ENCODE measurements at places on chromosomes 4 and X. TPM values are rescaled to one million over a fixed set of nuclear protein-coding genes. Genes with fewer than 3 reads are reported as not detected.

Gene SPRY1
- total RNA-seq: 33.1 TPM

Gene MAGEE1
- total RNA-seq: 0.56 TPM

Gene L1CAM
- total RNA-seq: 0.11 TPM

Gene APLN
- 224 TPM for total RNA-seq

Gene SSX2B
- total RNA-seq: not detected

Gene VGLL1
- not detected for total RNA-seq

Gene FGF5
- total RNA-seq: 0.32 TPM

Gene PLRG1
- 130 TPM for total RNA-seq

Gene ETDA
- total RNA-seq: not detected

Gene PRSS12
- not detected for total RNA-seq

Gene DRD5
- total RNA-seq: not detected

Gene MND1
- total RNA-seq: 2.9 TPM

Gene ADGRG4
- not detected for total RNA-seq

Gene FAT1
- total RNA-seq: 0.53 TPM

Gene EOLA2
- 26.3 TPM for total RNA-seq

Gene RHOXF2B
- not detected for total RNA-seq

Gene PPP1R2C
- not detected for total RNA-seq

Gene CXCL1
- 53.3 TPM for total RNA-seq
